ENCODE measurements at places on chromosomes 3 and 15.

GRCh38 chr15:65651831-65652749 lies 30.4 kb downstream of the SLC24A1 start:
- no peak for DNase-seq

DNA sequence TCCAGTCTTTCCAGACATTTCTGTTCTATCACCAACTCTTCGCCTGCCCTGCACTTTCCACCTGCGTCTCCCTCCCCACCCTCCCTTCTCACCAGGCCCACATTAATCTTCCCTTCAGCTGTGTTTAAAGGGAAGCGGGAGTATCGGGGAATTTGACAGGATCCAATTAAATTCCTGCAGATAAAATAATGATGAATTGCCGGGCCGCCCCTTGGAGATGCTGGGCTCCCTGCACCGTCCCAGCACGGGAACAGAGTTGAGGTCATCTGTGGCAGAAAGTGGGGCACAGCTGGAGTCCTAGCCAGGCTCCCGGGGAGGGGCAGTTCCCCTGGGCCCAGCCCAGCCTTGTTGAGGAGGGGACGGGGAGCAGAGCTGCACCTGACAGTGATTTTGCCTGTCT lies 30.3 kb downstream of the PLXNA1 start:
- no peak for DNase-seq

DNA sequence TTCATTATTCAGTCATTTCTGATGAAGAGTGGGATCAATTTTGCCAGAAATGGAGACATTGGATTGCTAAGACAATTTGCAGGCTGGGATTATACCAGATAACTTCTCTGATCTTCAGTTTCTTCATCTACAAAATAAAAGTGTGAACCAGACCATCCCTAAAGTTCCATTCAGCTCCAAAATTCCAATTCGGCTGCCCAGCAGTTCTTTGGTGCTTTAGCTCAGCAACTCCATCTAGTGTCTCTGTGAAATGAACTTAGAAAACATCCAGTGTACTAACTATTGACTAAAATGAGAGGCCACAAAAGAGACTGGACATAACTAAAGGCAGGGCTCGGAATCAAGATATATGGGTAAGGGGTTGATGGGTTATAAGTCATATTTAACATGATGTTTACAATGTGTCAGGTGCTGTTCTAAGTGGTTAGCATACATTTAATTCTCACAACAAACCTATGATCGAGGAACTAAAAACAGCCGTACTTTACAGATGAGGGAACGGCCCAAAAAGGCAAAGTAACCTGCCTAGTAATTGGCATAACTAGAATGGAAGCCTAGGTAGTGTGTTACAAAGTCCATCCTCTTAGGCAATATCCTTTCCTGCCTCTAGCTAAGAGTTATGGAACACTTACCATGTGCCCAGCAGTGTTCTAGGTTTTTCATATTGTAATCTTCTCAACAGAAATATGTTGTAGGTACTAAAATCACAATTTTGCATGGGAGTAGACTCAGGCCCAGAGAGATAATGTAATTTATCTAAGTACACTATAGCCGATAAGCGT lies 17.0 kb downstream of the THAP10 start:
- DNase-seq = no peak

DNA sequence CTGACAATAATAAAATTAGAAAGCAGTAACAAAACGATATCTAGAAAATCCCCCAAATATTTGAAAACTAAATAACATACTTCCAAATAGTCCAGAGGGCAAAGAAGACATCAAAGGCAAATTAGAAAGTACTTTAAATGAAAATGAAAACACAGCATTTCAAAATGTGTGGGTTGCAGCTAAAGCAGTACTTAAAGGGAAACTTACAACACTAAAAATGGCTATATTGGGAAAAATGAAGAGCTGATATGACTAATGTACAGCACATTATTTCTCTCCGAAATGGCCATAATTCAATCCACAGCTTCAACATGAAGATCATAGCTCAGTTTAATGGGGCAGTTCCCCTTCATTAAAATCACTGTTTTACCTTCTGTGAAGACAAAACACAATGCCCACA lies 71.9 kb downstream of the FBXL22 start:
- no peak for DNase-seq

DNA sequence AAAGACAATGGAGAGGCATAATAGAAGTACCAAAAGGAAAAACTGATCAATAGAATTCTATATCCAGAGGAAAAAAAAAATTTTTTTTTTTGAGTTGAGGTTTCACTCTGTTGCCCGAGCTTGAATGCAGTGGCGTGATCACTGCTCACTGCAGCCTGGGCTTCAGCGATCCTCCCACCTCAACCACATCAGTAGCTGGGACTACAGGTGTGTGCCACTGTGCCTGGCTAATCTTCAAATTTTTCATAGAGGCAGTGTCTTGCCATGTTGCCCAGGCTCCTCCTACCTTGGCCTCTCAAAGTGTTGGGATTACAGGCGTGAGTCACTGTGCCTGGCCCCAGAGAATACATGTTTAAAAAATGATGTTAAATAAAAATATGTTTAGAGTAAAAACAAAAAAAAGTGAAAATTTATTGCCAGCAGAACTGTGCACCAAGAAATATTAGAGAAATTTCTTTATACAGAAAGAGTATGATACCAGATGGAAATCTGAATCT lies 154.3 kb upstream of the ZBTB20 start:
- DNase-seq = no peak

- no peak for DNase-seq
Observed at GRCh38 chr3:159059395-159059794, 257.5 kb downstream of the MFSD1 start.

DNA sequence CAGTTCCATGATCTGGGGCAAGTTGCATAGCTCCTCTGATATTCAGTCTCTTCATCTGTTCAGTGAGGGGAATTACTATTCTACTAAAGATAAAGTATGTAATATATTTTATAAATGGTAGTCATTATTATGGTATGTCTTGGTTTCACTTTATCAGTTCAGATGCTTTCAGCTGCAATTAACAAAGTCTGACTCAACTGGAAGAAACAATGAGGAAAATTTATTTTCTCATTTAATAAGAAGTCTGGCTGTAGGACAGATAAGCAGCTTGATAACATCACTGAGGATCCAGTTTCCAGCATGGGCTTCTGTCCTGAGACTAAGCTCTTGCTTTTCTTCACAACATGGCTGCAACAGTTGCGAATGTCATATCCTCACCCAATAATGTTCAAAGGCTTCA lies 354.3 kb upstream of the TRIM42 start:
- no peak for DNase-seq

DNA sequence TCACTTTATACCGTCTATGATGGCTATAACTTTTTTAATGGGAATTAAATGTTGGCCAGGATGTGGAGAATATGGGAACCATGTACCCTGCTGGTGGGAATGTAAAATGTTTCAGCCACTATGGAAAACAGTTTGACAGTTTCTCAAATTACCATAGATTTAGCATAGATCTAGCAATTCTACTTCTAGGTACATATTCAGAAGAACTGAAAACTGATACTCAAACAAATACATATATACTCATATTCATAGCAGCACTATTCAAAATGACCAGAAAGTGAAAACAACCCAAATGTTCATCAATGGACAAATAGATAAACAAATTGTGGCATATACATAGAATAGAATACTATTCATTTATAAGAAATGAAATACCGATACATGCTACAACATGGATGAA lies 539.4 kb downstream of the IGSF11 start:
- DNase-seq = no peak

DNA sequence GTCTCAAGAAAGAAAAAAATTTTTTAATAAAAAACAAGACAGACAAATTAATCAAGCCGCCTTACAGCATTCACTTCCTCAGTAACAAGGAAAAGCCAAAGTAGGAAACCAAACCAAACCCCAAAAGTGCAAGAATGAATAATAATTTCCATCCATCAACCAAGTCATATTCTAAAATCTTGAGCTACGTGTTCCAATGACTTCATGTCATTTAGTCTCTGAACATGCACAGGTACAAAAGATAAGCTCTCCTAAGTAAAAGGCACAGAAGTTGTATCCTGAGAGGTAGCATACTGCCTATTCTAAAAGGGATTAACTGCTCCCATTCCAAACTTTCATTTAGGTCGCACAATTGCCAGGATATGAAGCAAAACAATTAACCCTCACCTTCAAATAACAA lies 29.7 kb downstream of the SLC4A7 start:
- no peak for DNase-seq

- DNase-seq = no peak
Observed at GRCh38 chr15:82535566-82536408, 4.5 kb downstream of the RPS17 start.

- DNase-seq = peak; percentile 69
Observed at GRCh38 chr15:94119923-94120775, 111.2 kb upstream of the MCTP2 start.

DNA sequence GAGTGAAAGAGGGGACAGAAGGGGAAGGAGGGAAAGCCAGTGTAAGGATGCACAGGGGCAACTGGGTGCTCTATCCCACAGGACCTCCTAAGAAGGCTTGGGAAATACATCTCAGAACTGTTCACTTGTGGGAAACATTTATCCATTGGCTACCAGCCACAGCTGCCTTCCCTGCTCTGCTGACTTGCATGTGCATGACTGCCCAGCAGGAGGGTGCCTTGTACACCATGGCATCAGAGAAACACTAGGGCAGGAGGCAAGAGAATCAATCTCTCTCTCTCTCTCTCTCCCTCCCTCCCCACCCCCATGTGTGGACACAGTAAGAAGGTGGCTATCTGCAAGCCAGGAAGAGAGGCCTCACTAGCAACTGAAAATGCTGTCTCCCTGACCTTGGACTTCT lies 62.9 kb upstream of the ZBTB38 start:
- no peak for DNase-seq

DNA sequence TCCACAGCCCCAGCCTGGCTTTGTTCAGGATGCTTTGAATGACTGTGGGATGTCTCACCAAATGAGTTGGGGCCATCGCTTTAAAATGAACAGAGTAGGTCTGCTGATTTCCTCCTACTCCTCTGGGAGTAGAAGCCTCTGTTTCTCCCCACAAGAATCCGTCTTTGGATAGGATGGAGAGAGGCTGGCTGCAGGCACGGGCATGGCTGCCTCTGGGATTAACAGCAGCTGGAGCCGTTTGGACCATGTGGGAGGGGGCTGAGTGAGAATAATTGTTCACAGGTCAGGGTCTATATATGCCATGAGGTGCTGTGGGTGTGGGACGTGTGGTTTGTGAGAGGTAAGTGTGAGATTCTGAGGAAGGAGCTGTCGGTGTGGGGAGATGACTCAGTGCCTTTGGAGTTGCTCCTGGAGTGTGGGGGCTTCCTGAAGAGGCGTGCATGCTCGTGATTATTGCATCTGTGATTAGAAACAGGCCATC lies 48.0 kb upstream of the APEH start:
- no peak for DNase-seq

DNA sequence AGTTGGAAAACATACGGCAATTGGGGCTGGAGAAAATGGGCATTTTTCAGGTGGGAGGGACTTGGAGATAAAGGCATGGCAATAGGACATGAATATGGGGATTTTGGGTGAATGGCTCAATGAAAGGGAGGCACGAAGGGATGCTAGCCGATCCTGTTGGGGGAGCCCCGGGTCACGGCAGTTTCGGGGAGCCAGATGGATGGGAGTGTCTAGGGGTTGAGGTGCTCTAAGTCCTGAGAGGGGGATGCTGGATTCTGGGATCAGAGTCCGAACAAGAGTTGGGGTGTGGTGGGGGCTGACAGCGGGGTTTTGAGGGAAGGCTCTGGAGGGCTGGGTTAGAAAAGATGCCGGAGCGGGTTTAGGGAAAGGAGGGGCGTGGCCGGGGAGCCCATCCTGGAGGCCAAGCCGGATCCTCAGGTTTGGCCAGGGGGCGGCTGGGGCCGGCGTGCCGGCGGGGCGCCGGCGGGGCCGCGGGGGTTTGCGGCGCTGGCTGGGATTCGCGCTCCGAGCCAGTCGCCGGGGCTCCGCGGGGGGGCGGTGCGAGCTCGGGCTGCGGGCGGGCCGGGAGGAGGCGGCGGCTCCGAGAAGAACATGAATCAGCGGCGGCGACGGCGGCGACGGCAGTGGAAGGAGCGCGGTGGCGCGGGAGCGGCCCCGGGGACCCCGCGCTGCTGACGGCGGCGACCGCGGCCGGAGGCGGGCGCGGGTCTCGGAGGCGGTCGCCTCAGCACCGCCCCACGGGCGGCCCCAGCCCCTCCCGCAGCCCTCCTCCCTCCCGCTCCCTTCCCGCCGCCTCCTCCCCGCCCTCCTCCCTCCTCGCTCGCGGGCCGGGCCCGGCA lies at the start of gene TYRO3:
TYRO3 (plus strand) TSS at position 813 of the 839 bp plus-strand sequence. CDS start 46 bp downstream, outside the sequence.
- peak; percentile 94 for DNase-seq

DNA sequence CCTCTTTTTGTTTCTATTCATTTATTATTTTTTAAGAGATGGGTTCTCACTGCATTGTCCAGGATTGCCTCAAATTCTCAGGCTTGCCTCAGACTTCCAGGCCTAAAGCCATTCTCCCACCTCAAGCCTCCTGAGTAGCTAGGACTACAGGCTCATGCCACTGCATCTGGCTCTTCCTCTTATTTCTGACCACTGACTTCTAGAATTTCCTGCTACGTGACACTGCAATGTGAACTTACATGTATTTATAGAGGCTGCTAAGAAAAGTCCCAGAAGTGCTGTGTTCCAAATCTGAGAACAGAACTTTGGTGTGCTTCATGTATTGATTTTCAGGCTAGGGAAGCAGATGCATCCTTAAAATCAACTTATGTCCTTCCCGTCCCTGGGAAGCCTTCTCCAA lies 407.4 kb downstream of the RSL24D1 start:
- no peak for DNase-seq

DNA sequence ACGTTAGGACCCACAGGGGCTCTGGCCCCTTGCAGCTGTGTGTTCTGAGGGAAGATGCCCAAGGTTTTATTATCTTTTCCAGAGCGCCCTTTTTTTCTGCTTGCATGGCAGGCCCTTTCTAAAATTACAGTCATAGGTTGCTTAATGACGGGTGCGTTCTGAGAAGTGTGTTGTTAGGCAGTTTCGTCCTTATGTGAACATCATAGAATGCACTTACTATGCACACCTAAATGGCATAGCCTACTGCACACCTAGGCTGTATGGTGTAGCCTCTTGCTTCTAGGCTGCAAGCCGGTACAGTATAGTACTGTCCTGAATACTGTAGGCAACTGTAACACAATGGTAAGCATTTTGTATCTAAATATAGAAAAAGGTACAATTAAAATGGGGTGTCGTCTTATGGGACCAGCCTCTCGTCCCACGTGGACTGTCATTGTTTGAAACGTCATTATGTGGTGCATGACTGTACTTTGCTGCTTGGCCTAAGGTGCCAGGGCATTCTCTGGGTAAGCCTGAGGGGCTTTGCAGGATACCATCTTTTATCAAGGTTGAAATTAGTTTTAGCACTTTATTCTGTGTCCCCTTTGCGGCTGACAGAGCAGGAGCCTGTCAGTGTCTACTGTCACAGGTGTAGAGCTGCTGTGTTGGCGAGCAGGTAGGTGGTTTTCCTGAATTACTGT lies 10.9 kb downstream of the KLF13 start:
- DNase-seq = no peak

DNA sequence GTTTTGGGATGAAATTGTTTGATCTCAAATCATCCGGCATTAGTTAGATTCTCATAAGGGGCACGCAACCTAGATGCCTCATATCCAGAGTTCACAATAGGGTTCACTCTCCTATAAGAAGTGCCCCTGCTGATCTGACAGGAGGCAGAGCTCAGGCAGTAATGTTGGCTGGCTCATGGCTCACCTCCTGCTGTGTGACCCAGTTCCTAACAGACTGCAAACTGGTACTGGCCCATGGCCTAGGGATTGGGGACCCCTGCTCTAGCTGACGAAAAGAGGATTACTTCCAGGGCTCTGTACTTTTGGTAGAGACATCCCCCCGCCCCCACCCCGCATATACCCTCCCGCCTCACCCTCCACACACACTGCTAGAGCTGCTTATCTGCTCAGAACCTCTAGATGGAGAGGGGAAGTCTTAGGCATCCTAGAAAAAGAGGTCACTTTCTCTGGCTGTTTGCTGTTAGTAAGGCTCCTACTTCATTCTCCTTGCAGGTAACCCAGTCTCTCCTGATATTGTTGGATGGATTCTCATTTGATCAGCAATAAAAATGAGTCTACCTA lies 923.1 kb downstream of the CADM2 start:
- no peak for DNase-seq
